ENCODE measurements at places on chromosomes 7 and 10.

DNA sequence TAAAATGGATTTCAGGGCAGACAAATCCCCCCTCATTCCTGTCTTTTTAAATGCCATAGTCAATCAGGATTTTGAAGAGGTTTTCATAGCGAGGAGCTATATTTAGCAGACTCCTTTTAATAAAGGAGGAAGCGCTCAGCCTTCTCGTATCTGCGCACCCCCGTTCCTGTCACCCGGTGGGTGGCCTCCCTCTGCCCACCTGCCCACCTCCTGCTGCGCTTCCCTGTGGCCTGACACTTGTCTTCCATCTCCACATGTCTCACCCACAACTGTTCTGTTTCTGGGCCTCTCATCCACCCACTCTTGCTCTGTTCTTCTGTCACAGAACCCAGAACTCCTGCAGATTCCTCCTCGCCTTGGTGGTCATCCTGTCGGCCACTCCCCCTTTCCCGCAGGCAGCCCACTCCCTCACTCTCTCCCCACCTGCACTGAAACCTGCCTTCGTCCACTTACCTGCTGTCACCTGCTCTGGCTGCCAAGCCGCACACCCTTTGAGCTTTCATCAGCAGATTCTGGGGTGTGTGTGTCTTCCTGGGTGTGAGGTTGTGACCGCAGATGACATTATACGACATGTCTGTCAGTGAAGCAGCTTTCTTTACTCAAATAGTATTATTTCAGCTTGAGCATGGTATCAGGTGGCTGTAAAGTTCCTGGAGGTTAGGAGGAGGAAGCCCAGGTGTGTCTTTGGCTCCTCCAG lies 163.5 kb upstream of the AGK start:
- no peak for DNase-seq

DNA sequence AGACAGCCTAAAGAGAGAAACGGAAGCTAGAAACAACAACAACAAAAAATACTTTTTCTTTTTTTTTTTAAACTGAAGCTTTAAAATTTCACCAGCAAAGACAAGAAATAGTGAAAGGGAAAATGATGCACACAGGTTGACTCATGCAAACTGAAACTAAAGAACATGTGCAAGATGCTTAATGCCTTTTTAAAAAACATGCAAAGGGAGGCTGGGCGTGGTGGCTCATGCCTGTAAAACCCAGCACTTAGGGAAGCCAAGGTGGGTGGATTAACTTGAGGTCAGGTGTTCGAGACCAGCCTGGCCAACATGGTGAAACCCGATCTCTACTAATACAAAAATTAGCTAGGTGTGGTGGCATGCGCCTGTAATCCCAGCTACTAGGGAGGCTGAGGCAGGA lies 15.1 kb upstream of the CUBN start:
- peak; percentile 3 for DNase-seq

- DNase-seq, result no peak
Measured at GRCh38 chr10:83433705-83434104, 705.6 kb upstream of the GHITM start.

DNA sequence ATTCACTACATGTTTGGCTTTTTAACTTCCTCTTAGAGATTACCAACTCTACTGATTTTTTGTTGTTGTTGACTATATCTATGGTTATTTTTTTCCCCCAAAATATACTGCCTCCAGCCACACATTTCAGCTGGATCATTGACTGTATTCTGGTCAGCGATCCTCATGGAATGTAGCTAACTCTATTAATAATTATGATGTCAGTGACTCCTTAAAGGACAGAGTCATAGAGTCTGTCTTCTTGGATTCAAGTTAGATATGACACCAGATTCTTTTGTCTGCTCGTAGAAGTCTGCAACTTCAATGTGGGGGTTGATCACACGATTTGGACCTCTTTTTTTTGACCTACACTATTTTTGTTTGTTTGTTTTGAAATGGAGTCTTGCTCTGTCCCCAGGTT lies 33.2 kb downstream of the UBN2 start:
- no peak for DNase-seq

GRCh38 chr10:44733501-44734488 lies 177.3 kb upstream of the TMEM72 start:
- no peak for DNase-seq

- no peak for DNase-seq
Measured at GRCh38 chr10:59907918-59908807, 1.8 kb upstream of the CCDC6 start.

GRCh38 chr10:102413053-102413705 lies 5.4 kb downstream of the PSD start:
- DNase-seq, result no peak

DNA sequence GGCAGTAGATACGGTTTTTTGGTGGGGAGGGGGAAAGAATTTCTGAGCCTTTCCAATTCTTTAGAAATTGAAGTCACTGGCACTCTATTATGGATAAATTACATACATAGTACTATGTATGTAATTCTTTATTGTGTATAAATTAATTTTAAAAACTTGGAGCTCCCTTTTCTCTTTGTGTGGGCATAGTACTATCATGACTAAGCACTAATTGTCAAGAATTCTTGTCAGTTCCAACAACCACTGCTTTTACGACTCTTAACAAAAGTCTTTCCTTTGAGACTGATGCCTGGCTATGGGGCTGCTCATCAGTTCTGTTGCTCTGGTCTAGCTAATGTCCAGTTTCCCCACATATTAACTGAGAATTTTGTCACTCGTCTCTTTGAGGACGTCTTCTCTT lies 365.3 kb upstream of the RNF32 start:
- no peak for DNase-seq

- no peak for DNase-seq
Measured at GRCh38 chr7:55273186-55273980, 91.8 kb upstream of the LANCL2 start.

GRCh38 chr7:120992965-120993494 lies 4.5 kb downstream of the CPED1 start:
- no peak for DNase-seq

DNA sequence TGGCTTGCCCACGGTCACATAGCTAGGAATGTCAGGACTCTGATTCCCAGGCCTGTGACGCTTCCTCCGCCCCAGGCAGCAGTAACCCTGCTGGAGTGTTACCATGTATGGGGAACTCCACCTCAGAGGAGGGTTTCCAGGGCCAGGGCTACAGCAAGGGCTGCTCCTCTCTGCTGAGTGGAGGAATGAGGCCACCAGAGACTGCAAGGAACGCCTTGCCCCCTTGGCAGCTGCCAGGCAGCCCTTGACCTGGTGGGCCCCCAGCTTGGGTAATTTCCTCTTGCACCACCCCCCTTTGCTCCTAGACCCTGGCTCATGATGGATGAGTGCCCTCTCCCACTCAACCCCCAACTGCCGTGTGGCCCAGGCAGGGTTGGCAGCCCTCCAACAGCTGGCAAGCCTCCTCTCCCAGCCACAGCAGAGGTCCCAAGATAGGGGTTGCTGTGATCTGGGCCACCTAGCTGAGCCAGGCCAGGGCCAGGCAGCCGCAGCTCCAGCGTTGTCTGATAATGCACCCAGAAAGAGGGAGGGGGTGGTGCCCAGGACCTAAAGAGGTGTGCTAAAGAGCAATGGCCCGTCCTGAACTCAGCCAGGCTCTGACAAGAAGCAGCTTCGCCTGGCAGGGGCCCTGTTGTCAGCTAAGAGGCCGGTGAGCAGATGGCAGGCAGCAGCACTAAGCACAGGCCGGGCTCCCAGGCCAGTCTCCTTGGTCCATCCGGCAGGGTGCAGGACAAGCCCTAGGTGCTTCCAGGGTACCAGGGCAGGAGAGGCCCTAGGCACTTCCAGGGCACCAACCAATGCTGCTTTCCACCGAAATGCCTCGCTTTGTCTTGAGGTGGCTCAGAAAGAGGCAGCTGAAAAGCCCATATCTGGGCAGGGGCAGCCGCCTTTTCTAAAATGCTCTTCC lies 35.4 kb downstream of the DRGX start:
- DNase-seq, result no peak

GRCh38 chr10:115417585-115418265 lies 324.6 kb downstream of the ATRNL1 start:
- DNase-seq, result no peak

- DNase-seq, result no peak
Measured at GRCh38 chr10:3877211-3878000, 92.4 kb upstream of the KLF6 start.

DNA sequence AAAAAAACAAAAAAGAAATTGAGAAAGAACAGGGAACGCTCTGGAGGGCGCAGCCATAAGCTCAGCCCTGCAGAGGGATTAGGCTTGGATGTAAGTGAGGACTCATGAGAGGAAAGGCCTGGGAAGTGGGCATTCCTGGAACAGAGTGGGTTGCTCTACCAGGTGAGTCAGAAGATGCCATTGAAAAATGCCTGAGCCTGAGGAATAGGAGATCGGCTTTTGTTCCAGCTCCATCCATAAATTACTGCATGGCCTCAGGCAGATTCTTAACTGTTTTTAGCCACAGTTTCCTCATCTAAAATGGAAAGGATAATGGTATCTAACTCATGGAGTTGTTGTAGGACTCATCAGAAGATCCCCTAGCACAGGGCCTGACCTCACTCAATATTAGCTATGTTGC lies 1.1 kb upstream of the RGR start:
- no peak for DNase-seq

DNA sequence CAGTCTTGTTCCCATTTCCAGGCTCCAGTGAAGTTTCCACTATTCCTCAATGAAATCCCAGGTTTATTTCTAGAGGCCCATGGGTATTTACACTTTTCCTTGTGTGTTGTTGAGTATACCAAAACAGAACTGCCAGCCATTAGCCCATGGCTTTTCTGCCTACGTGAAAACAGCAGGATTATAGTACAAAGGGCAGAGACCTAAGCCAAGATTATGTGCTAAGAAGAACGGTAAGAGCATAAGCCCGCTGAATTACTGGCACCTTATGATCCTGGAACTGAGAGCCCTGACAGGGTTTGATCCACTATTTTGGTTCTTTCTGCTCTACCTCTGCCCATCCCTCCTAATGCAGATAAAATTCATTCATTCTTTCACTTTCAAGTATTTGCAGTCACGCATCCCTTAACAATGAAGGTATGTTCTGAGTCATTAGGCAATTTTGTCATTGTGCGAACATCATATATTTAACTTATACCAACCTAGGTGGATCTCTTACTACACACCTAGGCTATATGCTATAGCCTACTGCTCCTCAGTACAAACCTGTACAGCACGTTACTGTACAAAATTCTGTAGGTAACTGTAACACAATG lies 16.0 kb downstream of the SEMA3C start:
- DNase-seq, result no peak

DNA sequence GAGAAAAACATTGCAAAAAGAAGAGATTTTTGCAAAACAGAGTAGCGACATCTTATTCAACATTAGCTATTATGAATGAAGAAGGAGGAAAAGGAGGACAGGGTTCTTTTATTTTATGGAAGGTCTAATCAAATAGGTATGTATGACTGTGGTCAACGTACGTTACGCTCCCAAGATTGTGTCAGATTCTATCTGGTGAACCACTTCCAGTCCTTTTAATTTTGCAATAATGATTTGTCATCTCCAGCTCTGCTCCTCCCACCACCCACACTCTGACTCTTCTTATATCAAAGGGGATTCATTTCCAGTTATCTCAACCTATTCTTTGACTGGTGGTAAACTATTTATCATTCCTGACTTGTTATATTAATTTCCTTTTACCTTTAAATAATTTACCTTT lies 259.9 kb downstream of the CACNA2D1 start:
- DNase-seq, result no peak

DNA sequence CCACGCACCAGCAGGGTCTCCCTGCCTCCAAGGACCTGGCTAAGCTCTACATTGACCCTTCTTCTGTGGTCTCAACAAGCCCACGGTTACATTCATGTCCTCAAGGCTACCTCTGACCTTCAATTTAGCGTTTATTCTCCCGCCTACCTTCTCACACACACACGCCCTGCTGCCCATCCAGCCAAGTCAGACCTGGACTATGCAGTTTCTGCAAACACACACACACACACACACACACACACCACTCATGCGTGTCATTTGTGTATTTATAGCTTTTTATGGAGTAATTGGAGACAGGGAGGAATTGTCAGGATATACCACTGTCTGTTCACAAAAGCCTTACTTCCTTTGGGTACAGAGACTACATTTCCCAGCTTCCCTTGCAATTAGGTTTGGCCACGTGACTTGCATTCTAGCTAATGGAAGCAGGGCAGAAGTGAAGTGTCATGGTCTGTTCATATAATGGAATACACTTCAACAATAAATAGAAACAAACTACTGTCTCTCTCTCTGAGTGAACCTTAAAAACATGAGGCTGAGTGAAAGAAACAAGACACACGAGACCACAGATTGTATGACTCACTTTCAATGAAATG lies 53.8 kb upstream of the CPXM2 start:
- DNase-seq, result no peak

GRCh38 chr7:89002981-89003956 lies 207.7 kb upstream of the TEX47 start:
- DNase-seq, result no peak

- DNase-seq, result no peak
Measured at GRCh38 chr7:159125104-159125954, 19.3 kb downstream of the VIPR2 start.

GRCh38 chr7:33781796-33782195 lies 123.5 kb upstream of the BMPER start:
- no peak for DNase-seq

- no peak for DNase-seq
Measured at GRCh38 chr7:22601408-22601807, 101.4 kb upstream of the STEAP1B start.

DNA sequence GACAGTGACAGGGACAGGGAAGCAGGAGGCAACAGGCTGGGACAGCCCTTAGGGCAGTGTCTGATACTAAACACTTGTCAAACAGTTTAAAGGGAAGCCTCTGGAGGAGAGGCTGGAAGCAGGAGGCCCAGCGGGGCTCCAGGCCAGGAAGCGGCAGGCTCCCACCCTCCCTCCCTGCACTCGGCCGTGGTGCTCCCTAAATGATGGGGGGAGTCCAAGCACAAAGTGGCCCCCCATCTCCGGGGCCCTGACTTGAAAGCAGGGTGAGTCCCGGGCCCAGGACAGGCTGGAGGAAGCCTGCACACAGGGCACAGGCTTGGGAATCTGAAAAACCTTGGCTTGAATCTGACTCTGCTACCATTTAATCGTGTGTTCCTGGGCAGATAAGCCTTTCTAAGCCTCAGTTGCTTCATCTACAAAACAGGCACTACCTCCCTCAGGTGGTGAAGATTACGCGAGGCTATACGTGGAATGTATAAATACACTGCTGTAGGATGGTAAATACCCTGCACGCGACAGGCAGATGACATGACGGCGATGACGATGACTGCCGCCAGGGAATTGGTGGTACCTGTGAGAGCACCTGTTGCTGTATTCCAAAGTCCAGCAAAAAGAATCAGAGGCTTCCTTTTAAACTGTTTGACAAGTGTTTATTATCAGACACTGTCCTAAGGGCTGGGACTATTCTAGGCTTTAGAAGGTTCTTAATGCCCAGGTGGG lies 34.1 kb downstream of the GBX1 start:
- no peak for DNase-seq

- no peak for DNase-seq
Measured at GRCh38 chr7:13633857-13634256, 355.6 kb downstream of the ETV1 start.

- DNase-seq, result no peak
Measured at GRCh38 chr10:59176241-59177030, at the start of gene PHYHIPL. Gene PHYHIPL, plus strand, starts transcription at chr10:59176643. Its CDS starts 211 bp downstream, at chr10:59176854.

- no peak for DNase-seq
Measured at GRCh38 chr10:28365840-28366239, 63.0 kb upstream of the MPP7 start.

- DNase-seq, result no peak
Measured at GRCh38 chr7:137846549-137846826, 286 bp downstream of the DGKI start.

- no peak for DNase-seq
Measured at GRCh38 chr10:91374052-91374451, 36.1 kb upstream of the HECTD2 start.

Data from stimulated activated CD4-positive, alpha-beta T cell treated with anti-CD3 and anti-CD28 coated beads, TNF-alpha, amount 100 ng/mL, for 4 hours (primary cell).